ENCODE measurements at places on chromosomes 13 and 19.

DNA sequence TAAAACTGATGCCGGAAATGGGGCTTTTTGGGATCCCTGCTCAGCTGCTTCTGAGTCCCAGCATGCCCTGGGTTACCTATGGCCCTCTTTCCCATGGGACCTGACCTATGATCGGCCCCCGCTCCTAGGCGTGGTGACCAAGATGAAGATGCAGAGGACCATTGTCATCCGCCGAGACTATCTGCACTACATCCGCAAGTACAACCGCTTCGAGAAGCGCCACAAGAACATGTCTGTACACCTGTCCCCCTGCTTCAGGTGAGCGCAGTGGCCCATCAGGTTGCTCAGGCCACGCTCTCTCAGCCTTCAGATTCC, 1.5 kb downstream of the RPS11 start:
- DNase-seq = no peak

- DNase-seq = no peak
These were observed 16.3 kb downstream of the DCUN1D2 start for GRCh38 chr13:113474179-113474578.

DNA sequence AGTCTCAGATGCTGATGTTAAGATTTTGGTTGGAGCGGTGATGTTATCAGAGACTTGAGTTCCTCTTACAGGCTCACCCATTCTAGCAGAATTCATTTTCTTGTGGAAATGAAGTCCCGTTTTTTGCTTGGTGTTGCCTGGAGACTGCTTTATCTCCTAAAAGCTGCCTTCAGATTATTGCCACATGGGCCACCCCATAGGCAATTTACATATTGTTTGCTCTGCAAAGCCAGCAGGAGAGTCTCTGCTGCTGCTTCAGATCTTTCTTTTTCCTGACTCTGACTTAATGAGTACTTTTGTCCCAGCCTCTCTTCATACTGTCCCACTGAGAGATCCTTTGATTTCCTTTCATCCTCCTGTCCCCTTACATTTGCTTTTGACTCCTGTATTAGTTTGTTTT, 114.6 kb downstream of the TDRD3 start:
- no peak for DNase-seq

GRCh38 chr13:78137404-78138142, 218.9 kb upstream of the EDNRB start:
- DNase-seq = peak; percentile 92

DNA sequence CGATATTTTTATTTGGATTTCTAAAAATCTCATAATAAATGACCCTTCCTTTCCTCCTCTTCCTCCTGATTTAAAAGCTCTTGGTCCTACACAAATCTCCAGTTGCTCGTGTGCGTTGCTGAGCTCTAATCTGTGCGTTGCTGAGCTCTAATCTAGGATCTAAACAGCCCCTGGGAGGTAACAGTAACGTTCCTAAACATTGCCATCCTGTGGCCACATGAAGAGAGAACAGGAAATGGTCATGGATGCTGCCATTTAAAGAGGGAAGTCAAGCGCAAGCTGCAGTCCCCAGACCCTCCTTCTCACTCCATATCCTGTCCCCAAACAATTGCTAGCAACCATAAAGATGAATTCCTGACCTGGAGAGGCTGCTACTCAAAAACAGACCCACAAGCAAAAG, 170.8 kb downstream of the NUFIP1 start:
- peak; percentile 24 for DNase-seq

- no peak for DNase-seq
These were observed 101.2 kb downstream of the WASF3 start for GRCh38 chr13:26658448-26659385.

GRCh38 chr13:106480351-106480910, 55.0 kb downstream of the EFNB2 start:
- no peak for DNase-seq

- DNase-seq = peak; percentile 91
These were observed 1.8 kb downstream of the MBNL2 start for GRCh38 chr13:97223711-97224541.

GRCh38 chr19:12858041-12858928, 20.0 kb downstream of the MAST1 start:
- no peak for DNase-seq

DNA sequence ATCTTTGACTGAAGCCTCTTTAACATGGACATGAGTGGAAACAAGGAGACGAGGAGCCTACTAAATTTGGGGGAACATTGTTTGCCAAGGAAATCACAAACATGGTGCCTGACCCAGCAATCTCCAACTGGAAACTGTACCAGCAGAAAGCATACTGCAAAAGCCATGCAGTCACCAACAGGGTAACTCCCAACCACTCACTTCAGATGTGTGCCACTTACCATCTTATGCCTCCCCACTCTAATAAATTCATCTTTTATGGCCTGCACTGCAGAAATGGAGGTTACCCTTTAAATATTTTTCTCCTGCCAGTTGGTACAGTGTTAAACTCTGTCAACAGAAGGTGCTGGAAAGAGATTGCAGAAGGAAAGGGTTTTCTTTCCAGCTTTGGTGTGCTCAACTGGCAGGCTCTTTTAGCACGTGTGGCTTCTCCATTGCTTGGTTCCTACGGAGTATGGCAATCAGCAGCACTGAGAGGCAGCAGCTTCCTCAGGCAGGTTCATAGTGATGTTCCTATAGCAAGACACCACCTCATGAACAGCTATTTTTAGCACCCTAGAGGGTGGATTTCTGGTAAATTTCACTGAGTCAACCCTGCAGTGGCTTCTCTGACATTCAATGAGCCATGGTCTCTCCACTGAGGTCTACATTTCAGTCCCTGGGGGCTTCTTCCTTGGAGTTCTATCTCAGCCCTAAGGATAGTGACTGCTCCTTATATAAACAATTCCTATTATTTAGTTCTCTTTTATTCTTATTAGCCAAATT, 21.4 kb downstream of the MIR17HG start:
- no peak for DNase-seq
